GM23248 (cell line): ENCODE measurements at places on chromosomes 1 and 21. TPM values are rescaled to one million over a fixed set of nuclear protein-coding genes. Genes with fewer than 3 reads are reported as not detected.

DNA sequence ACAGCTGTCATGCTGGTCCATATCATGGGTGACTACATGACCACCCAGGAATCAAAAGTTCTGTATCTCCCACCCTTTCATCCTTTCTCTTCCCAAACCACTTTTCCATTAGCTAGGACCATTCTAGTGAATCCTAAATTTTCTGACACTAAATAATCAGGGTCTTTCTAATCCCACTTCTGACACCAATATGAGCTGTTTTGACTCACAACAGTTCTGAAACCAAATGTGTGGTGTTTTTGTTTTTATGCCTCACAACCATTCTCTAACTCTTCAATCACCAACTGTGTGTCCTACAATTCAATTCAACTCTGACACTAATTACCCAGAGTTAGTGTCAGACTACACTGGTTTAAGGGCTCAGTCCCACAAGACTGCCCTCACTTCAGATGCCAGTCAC, 63.9 kb downstream of the SMYD2 start:
- no peak for DNase-seq
- H3K27me3 ChIP-seq: no peaks in the 10 kb centered on the region
- H3K4me3 ChIP-seq: no peak overlapping the region
- peaks cover 52% of the 10 kb centered on the region for H3K36me3 ChIP-seq
- no peak overlapping the region for H3K27ac ChIP-seq
- H3K4me1 ChIP-seq: peaks cover 13% of the 10 kb centered on the region

DNA sequence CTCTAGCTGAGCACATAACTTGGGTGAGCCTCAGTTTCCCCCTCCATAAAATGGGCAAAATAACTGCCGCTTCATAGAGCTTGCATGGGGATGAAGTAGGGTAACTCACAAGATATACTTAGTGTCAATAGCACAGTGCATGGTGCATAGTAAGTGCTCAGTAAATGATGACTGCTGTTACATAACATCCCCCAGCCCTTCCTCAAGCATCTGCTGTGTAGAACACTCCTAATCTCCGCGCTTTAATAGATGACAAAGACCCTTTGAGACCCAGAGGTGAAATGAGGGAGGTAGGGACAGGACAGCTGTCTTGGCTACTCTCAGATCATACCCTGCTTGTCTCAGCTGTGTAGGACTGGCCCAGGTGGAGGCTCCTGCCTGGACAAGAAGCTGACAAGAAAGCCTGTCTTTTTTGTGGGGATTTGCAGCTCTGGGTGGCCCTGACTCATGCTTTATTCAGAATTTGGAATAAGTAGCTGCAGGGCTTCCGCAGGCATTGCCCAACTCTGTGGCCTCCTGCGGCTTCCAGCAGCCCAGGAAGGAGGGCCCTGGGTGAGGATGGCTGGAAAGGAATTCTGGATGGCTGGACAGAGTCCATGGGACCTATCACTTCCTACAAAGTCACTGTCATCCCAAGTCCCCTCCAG, 20.7 kb upstream of the PADI4 start:
- H3K4me3 ChIP-seq: no peak overlapping the region
- peaks cover 16% of the 10 kb centered on the region for H3K4me1 ChIP-seq
- H3K27me3 ChIP-seq: peaks cover 39% of the 10 kb centered on the region
- no peak overlapping the region for H3K27ac ChIP-seq

The CADM3 gene
- not detected in 2 replicates for total RNA-seq

DNA sequence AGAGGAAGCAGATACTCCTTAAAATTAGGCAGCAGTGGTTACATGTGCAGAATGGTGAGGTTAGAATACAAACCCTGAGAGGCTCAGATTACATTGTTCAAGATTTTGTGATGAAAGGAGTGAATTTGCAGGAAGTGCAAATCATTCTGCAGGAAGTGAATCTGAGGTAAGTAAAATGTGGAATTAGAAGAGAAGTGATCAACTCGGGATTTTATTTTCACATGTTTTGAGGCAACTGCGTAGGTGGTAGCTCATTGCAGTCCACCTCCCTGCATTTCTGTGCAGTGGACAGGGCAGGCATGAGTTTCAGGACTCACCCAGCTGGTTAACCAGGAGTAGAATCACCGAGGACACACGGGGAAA, 2.1 kb upstream of the PLA2G2C start:
- H3K36me3 ChIP-seq: no peaks in the 10 kb centered on the region
- no peak for DNase-seq
- H3K4me1 ChIP-seq: no peaks in the 10 kb centered on the region
- H3K27me3 ChIP-seq: peaks cover 68% of the 10 kb centered on the region

The HSD11B1 gene
- total RNA-seq: 0.54 TPM in 1 of 2 replicates, not detected in the other

DNA sequence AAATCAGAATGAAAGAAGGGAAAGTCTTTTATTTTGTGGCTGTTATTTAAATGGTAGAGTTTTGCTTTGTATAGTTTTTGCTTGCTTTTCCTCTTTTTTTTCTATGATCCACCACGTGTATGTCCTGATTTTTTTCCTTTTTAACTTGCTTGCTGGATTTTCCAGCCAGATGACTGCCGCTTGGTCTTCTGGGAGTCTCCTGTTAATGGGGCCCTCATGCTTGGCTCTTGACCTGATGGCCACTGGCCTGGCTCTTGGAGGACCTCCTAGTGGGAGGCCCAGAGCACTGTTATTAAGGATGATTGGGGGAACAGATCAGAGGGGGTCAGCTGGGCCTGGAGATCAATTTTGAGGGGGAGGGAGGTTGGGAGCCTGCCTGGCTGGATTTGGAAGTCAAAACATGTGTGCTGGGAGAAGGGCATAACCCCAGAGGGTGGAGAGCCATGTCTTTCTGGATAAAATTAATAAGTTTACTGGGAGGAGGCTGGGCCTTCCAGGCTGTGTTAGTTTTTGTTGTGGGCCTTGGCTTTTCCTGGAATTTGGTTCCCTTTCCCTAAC, 1.2 kb downstream of the FGGY start:
- peak overlapping the region; percentile 90 for H3K27ac ChIP-seq
- H3K27me3 ChIP-seq: no peaks in the 10 kb centered on the region
- no peaks in the 10 kb centered on the region for H3K36me3 ChIP-seq
- H3K4me1 ChIP-seq: peaks cover 25% of the 10 kb centered on the region
- peak; percentile 24 for DNase-seq

GRCh38 chr1:205294175-205294917, 27.2 kb downstream of the NUAK2 start:
- H3K27me3 ChIP-seq: no peaks in the 10 kb centered on the region
- H3K4me3 ChIP-seq: no peak overlapping the region
- H3K27ac ChIP-seq: peak overlapping the region; percentile 58
- peak; percentile 86 for DNase-seq

DNA sequence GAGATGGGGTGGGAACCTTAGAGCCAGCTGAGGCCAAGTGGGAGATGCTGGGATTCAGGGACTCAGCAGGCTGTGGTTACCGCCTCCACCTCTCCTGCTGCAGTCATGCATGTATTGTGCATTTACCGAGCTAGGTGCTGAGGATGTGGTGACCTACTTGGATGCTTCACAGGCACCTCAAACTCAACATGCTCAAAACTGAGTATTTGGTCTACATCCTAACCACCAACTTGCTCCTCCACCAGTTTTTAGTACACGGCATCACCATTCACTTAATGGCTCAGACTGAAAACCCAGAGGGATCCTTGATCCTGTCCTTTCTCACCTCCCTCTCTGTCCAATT, 5.6 kb downstream of the CHRNB2 start:
- no peaks in the 10 kb centered on the region for H3K36me3 ChIP-seq
- H3K4me3 ChIP-seq: no peak overlapping the region
- no peak overlapping the region for H3K27ac ChIP-seq
- H3K27me3 ChIP-seq: no peaks in the 10 kb centered on the region

The GSTM2 gene
- 19.7 and 27.7 TPM in 2 replicates for total RNA-seq

The GABRD gene
- total RNA-seq: not detected in 2 replicates

The TPTE gene
- total RNA-seq: not detected in 2 replicates

GRCh38 chr1:179187043-179187442, 42.4 kb downstream of the ABL2 start:
- H3K27ac ChIP-seq: no peak overlapping the region
- no peak overlapping the region for H3K4me3 ChIP-seq
- 0 out of 2 replicates have a peak, but pooled peaks cover 12% of the 10 kb centered on the region for H3K4me1 ChIP-seq
- DNase-seq: no peak

- H3K27me3 ChIP-seq: no peaks in the 10 kb centered on the region
- H3K4me1 ChIP-seq: peaks cover 6% of the 10 kb centered on the region; the same call in 1 of the 2 replicates
- no peak within 1 kb of the TSS for H3K4me3 ChIP-seq
- no peaks in the 10 kb centered on the region for H3K36me3 ChIP-seq
- DNase-seq: no peak
These were observed at the start of gene TPM3 for GRCh38 chr1:154191990-154192461. Gene TPM3 (minus strand): TSS chr1:154192100. CDS start chr1:154192018, 82 bp downstream.

DNA sequence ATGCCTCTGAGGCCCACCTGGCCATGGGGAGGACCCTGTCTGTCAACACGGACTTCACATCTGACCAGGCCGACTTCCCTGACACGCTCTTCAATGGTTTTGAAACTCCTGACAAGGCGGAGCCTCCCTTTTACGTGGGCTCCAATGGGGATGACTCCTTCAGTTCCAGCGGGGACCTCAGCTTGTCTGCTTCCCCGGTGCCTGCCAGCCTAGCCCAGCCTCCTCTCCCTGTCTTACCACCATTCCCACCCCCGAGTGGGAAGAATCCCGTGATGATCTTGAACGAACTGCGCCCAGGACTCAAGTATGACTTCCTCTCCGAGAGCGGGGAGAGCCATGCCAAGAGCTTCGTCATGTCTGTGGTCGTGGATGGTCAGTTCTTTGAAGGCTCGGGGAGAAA, 101.8 kb downstream of the ADARB1 start:
- H3K36me3 ChIP-seq: peaks cover 5% of the 10 kb centered on the region; the same call in 1 of the 2 replicates
- no peak overlapping the region for H3K4me3 ChIP-seq
- H3K4me1 ChIP-seq: peaks cover 7% of the 10 kb centered on the region; the same call in 1 of the 2 replicates
- H3K27me3 ChIP-seq: no peaks in the 10 kb centered on the region

- no peak overlapping the region for H3K4me3 ChIP-seq
- no peaks in the 10 kb centered on the region for H3K36me3 ChIP-seq
- H3K27me3 ChIP-seq: 0 out of 2 replicates have a peak, but pooled peaks cover 15% of the 10 kb centered on the region
These were observed 9.3 kb downstream of the NKAIN1 start for GRCh38 chr1:31230378-31230777.

The CDCA8 gene
- 4.4 and 5.7 TPM in 2 replicates for total RNA-seq

DNA sequence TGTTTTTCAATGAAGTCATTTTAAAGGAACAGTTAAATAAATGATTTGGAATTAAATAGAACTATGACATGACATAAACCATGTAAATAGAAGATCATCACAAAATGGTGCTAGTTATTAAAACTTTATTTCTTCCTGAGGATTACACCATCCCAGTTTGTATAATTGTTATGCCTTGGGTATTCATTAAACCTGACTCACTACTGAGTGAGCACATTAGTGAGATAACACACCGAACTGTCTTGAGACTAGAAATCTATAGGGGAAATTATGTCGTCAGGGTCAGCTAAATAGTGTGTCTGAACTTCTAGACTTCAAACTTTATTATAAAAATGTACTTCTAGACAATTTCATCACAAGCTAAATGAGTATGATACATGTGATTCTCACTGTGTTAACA, 189.4 kb downstream of the NCAM2 start:
- H3K4me3 ChIP-seq: no peak overlapping the region
- H3K4me1 ChIP-seq: peaks cover 11% of the 10 kb centered on the region
- DNase-seq: peak; percentile 29
- no peaks in the 10 kb centered on the region for H3K27me3 ChIP-seq
- no peak overlapping the region for H3K27ac ChIP-seq

GRCh38 chr21:31408301-31409088, 64.4 kb upstream of the TIAM1 start:
- H3K27ac ChIP-seq: no peak overlapping the region
- no peaks in the 10 kb centered on the region for H3K27me3 ChIP-seq
- H3K36me3 ChIP-seq: no peaks in the 10 kb centered on the region

The OTUD3 gene
- 3.2 and 4.8 TPM in 2 replicates for total RNA-seq

The RASAL2 gene
- total RNA-seq: 21.5 and 23.1 TPM in 2 replicates

The AADACL3 gene
- total RNA-seq: not detected in 2 replicates

DNA sequence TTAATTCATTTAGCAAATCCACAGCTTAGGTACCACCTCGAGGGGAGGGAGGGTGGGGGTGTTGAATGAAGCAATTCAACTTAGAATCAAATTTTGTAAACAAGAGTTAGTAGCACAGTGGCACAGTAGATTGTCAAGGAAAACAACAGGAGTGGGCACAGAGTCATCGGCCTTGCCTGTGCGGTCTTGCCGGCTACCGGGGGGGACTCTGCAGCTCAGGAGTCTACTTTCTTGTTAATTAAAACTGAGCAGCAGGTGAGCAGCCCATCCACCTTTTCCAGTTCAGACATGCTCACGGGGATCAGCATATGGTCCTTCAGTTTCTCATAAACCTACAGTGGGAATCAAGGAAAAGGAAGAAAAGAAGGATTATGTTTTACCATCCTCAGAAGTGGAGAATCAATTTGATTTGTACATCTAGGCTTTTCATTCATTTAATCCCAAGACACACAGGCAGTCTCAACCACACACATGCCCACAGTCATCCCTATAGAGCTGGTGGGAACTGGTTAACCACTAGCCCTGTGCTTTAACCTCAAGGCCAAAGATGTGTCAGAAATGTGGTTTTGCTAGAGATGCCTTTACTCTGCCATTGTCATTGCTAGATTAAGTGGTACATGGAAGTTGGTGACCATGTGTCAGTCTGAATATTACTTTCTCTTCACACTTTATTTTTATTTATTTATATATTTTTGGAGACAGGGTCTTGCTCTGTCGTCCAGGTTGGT, 45.0 kb upstream of the BCL10 start:
- no peak overlapping the region for H3K4me3 ChIP-seq
- H3K27ac ChIP-seq: peak overlapping the region; percentile 99

- no peak overlapping the region for H3K4me3 ChIP-seq
- H3K4me1 ChIP-seq: no peaks in the 10 kb centered on the region
- no peak overlapping the region for H3K27ac ChIP-seq
- H3K36me3 ChIP-seq: no peaks in the 10 kb centered on the region
These were observed 157.2 kb downstream of the KAZN start for GRCh38 chr1:14755518-14756252.

- no peaks in the 10 kb centered on the region for H3K27me3 ChIP-seq
- H3K4me1 ChIP-seq: no peaks in the 10 kb centered on the region
- H3K36me3 ChIP-seq: no peaks in the 10 kb centered on the region
- DNase-seq: peak; percentile 14
- no peak overlapping the region for H3K4me3 ChIP-seq
- no peak overlapping the region for H3K27ac ChIP-seq
These were observed 64.4 kb upstream of the GJA5 start for GRCh38 chr1:147824798-147825197.

The TRIM67 gene
- not detected in 2 replicates for total RNA-seq

The KRTAP13-2 gene
- total RNA-seq: not detected in 2 replicates

- no peak overlapping the region for H3K27ac ChIP-seq
- H3K36me3 ChIP-seq: no peaks in the 10 kb centered on the region
- DNase-seq: no peak
- no peak overlapping the region for H3K4me3 ChIP-seq
- no peaks in the 10 kb centered on the region for H3K4me1 ChIP-seq
These were observed 54.4 kb upstream of the C1orf174 start for GRCh38 chr1:3954170-3955169.

DNA sequence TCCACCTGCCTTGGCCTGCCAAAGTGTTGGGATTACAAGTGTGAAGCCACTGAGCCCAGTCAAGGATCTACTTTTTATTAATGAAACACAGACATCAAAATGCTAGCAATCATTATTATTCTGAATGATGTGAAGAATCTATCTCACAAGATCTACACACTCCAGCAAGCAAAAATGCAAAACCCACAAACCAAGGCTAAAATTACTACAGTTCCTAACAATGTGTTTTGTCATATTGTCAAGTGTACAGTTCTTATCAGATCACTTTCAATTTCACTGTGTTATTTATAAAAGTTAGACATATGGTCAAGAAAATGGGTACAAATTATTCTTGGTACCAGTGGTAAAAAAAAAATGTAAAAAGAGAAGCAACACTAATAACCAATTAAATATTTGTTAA, 61.3 kb upstream of the SDC3 start:
- peaks cover 9% of the 10 kb centered on the region for H3K4me1 ChIP-seq
- no peaks in the 10 kb centered on the region for H3K27me3 ChIP-seq
- H3K27ac ChIP-seq: no peak overlapping the region
- H3K4me3 ChIP-seq: no peak overlapping the region
